DMS79 treated with DMSO at 0.1 percent for 48 hours (cell line): ENCODE measurements at places on chromosomes 7 and 10.

DNA sequence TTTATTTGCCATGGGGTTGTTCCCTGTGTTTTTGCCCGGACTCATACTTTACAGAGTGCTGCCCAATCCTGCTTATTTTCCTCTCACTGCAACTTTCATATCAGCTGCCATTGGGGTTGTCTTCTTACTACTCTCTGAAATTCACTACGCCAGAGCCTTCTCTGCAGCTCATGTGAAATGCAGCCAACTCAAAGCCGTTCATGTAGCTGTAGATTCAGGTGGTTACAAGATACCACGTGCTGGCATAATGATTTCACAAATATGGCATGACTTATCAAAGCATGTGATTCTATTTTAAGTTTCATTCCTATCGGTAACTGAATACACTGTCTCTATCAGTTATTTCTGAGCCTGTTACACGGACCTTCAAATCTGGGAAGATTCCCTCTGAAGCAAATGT lies 130.3 kb upstream of the WNT16 start:
- DNase-seq: no peak

DNA sequence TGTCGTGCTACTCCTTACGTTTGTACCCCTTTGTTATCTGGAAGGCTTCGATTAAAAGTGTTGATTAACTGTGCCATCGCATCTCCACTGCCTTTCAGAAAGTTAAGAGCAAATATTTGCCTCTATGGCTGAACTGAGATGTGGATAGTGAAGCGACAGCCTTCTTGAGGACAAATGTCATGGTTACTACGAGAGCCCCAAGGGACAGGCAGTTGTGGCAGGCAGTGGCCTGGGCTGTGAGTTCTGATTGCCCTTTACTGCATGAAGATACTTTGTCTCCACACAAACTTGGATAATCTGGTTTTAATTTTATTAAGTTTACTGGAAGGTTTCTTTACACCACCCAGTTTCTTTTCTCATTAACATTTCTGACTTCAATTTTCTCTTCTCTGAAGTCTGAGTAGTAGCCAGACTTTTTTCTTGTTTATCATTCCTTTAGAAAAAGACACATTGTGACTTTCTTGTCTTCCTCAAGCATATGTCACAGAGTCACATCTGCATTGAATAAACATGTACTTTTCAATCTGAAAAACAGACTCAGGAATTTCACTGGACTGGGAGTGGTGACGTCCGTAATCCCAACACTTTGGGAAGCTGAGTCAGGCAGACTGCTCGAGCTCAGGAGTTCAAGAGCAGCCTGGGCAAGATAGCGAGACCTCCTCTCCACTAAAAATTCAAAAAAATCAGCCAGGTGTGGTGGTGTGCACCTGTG lies 1.5 kb downstream of the TAS2R41 start:
- DNase-seq: no peak

- DNase-seq: no peak
Observed at GRCh38 chr7:128108129-128108528, 76.9 kb upstream of the LRRC4 start.

DNA sequence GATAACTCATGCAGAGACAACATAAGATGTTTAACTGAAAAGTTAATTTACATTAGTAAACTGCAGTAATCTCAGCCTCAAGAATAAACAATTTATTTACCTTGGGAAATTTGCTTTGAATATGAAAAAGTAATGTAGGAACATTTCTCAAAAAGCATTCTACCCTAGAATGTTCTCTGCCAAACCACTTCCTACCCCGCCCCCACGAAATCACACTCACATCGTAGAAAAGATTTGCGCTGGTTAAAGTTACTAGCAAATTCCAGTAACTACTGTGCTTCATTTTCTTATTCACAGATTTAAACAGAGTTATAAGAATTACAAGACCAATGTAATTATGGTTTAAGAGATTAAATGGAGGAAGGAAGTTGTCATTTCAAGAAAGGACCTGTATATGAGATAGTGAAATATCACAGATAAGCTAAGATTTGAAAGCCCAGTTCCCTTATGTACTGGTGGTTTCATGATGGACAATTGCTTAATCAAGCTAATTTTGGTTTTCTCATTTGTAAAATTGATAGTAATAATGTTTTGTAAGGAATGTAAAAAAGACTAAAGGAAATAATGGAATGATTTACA lies 175.4 kb downstream of the GNAI1 start:
- DNase-seq: no peak

GRCh38 chr7:19203686-19204085 lies 58.5 kb upstream of the FERD3L start:
- DNase-seq: no peak

GRCh38 chr7:129797214-129797789 lies 155.5 kb downstream of the UBE2H start:
- no peak for DNase-seq

DNA sequence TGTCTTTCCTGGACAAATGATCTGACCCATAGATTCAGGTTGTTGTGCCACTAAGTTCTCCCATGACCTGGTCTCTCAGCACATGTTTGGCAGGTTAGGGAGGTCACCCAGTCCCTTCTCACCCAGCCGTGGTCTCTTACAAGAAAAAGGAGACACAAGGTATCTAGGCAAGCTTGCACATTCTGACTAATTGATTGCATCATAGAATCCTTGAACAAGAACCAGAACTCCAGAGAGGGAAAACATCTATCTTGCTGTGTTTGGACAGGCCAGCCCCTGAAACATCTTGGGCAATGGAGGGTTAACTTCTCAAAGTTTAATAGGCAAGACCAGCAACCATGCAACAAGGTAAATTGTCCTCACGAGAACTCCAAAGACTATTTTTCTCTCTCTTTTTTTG lies 8.5 kb upstream of the HK1 start:
- DNase-seq: no peak

DNA sequence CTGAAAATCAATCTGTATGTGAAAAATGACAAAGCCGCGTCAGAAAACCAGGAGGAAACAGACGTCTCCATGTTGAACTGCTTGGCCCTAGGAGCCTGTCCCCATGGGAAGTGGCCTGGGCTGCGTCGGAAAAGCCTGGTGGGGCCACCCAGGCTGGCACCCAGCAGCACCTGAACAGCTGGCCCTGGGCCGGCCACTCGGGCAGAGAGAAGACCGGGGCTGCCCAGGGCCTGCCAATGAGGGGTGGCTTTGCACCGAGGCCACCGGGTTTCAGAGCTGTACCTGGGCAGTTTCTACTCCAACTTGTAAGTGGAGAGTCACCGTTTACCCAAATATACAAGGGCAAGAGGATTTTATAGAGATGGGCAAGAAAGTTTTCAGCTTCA lies 1.1 kb upstream of the FUOM start:
- no peak for DNase-seq

GRCh38 chr10:132395704-132396493 lies 1.1 kb upstream of the PWWP2B start:
- DNase-seq: no peak

DNA sequence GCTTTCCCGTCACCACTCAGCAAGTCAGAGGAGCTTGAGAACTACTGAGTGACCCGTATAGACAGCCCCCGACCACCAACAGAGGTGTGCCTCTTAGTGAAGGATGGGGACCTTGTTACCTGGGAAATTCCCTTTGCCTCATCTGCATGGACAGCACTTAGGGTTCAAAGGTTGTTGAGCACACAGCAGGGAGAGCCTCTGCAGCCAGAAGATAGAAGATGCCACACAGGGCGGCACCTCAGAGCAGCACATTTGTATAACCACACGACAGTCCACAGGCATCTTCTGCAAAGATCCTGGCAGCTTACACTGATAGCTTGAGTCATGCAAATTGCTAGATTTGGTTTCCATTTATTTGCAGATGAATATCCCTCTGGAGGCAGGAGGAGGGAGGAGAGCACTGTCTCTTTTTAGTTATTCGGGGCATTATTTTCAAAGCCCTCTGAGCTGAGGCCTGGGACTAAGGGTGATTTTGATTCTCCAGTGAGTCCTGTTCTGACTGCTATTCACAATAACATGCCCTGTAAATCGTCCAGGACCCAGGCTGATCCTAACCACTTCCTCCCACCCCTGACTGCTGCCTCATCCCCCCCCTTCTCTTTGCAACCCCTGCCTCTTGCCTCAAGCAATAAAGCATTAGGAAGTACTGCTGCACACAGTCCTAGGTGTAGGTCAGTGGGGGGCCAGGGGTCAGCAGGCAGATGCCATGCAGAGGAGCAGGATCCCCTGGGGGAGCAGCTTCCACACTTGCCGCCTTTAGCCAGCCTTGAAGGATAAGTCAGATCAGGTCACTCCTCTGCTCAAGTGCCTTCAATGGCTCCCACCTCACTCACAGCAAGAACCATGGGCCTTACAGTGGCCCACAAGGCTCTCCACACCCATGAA lies 24.6 kb upstream of the INMT start:
- no peak for DNase-seq

DNA sequence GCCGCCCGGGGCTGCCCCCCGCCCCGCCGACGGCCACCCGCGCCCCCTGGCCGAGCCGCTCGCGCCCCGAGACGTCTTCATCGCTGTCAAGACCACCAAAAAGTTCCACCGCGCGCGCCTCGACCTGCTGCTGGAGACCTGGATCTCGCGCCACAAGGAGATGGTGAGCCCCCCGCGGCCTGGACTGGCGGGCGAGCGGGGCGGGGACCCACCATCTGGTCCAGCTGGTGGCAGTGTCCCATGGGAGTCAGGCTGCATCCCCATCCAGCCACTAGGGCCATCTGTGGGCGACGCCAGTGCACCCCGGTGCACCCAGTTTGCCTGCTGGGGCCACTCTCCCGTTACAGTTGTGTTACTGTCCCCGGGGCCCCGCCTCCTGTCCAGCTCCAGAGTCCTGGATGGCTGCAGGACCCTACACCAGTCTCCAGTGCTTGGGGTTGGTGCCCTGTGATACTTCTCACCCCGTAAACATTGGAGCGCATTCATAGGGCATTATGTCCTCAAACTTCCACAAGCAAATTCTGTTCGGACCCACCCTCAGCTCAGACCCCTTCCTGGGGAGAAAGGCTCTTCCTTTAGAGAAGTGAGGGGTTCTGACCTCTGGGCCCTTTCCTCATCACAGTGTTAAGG lies 672 bp downstream of the LFNG start:
- peak; percentile 15 for DNase-seq

DNA sequence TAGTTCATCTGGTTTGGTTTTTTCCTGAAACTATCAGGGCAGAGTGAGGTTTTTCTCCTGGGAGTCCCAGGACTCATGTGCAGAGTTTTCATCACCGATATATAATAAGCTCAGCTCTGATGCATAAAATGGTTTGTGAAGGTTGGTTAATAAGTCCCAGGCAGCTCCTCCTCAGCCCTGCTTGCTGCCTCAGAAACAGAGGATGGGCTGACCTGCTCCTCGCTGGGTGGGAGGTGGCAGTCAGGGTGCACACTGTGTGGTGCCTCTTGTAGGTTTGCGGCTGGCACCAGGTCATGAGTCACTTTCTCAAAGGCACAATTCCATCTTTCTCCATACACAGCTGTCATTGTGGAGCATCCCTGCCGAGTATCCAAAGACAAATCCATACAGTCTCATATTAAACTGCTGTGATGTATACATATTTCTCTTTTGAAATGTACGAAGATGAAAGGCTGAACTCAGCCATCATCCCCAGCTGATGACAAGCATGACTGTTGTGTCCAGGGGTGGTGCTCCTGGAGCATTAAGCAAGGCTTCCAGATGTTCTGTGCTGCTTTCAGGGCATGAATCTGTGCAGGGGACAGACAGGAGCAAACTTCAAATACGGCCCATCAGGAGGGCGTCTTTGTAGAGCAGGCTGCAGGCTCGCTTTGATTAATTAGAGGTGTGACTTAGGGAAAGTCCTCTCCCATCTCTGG lies 125.7 kb upstream of the NPS start:
- no peak for DNase-seq

GRCh38 chr10:93820434-93820833 lies 62.7 kb downstream of the LGI1 start:
- DNase-seq: no peak

GRCh38 chr7:16271355-16271915 lies 149.9 kb downstream of the CRPPA start:
- no peak for DNase-seq

- DNase-seq: no peak
Observed at GRCh38 chr7:34160261-34160752, 255.0 kb downstream of the BMPER start.

DNA sequence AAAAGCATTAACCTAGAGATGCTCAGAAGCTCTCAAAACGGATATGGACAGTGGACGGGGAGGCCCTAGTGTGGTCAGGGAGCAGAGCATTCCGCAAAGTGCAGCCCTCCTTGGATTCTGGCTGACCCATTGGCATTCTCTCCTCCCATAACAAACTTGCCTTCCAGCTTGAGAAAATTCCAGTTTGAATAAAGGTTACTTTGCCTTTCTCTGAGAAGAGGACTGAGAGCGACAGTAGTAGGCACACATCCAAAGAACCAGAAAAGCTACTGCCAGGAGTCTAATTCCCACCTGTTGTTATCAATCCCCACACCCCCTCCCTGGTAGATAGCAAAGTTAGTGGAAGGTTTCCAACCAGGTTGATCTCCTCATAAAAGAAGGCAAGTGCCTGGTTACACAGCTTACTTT lies 84.7 kb upstream of the TRIL start:
- DNase-seq: no peak

- DNase-seq: no peak
Observed at GRCh38 chr7:103387242-103387641, 39.8 kb downstream of the PSMC2 start.

DNA sequence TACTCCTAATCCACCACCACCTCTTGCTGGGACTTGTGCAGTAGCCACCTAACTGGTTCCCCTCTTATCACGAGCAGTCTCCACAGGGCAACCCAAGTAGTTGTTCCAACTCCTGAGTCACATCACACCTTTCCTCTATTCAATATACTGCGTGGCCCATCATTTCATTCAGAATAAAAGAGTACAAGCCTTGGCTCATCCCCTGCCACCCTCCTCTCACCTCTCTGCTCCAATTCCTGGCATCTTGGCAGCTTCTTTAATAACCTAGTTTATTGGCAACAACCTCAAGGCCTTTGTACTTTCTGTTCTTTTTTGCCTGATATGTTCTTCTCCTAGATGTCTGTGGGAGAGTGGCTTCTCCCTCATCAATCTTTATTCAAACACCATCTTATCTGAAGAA lies 199.4 kb downstream of the KIAA1217 start:
- no peak for DNase-seq

- DNase-seq: no peak
Observed at GRCh38 chr7:47460251-47460989, 121.5 kb downstream of the TNS3 start.

GRCh38 chr7:106425017-106425719 lies 140.4 kb upstream of the NAMPT start:
- peak; percentile 86 for DNase-seq

DNA sequence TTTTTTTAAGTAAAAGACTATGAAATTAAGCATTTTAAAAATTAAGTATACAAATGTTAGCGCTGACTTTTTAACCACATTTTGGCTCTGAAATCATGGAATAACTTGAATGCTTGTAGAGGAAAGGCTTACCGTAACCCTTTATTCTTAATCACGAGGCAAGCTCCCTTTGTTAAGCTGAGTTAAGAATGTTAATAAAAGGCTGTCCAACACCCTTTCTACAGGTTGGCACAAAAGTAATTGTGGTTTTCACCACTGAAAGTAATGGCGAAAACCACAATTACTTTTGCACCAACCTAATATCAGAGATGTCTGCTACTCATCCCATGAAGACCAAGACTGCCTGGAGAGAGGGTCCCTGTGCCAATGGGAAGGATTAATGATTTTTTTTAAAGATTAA lies 70.6 kb downstream of the STK17A start:
- no peak for DNase-seq
